Endodermal cell (in vitro differentiated cells): ENCODE measurements at places on chromosomes 16 and 17.

GRCh38 chr17:73324711-73325526 lies 13.1 kb upstream of the CDC42EP4 start:
- H3K36me3 ChIP-seq, result no peaks in the 10 kb centered on the region
- H3K4me1 ChIP-seq, result peaks cover 7% of the 10 kb centered on the region
- H3K27ac ChIP-seq, result no peak overlapping the region
- H3K4me3 ChIP-seq, result no peak overlapping the region
- H3K27me3 ChIP-seq, result no peaks in the 10 kb centered on the region
- peak; percentile 63 for DNase-seq

- peaks cover 56% of the 10 kb centered on the region for H3K36me3 ChIP-seq
- H3K4me1 ChIP-seq, result peaks cover 5% of the 10 kb centered on the region
- H3K27me3 ChIP-seq, result no peaks in the 10 kb centered on the region
- H3K27ac ChIP-seq, result no peak overlapping the region
- H3K4me3 ChIP-seq, result no peak overlapping the region
- DNase-seq, result no peak
Observed at GRCh38 chr17:74773871-74774286, 2.3 kb downstream of the NAT9 start.

DNA sequence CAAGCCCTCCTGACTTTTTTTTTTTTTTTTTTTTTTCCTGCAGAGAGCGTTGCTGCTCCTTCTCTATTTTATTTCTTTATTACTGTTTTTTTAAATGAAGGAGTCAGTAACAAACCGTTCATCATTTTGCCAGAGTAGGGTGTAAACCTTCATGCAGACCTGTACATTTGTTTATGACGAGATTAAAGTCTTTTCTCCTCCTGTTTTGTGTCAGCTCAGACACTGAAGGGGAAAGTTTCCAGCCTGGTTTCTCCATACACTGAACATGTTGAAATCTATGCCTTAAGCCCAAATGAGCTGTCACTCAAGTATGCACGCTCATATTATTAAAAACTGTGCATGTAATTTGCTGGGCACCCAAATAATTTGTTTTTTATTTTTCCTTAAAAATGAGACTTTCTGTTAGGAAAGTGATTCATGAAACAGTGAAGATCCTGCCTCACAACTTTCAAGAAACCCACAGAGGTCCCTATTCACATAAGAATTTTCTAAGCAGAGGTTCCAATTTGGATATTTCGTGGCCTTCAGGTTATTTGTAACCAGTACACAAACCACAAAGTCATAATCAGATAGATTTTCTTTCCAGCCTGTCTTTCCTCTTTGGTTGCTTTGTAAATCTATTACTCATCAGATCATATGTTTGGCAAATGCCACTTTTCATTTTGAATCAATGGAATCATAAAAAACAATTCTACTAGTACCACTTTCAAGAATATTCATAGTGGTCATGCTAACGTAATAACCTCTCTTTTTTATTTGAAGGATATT lies 700.3 kb downstream of the MAF start:
- no peak for DNase-seq
- H3K27me3 ChIP-seq, result no peaks in the 10 kb centered on the region
- no peak overlapping the region for H3K4me3 ChIP-seq
- H3K27ac ChIP-seq, result no peak overlapping the region
- no peaks in the 10 kb centered on the region for H3K36me3 ChIP-seq

GRCh38 chr17:7882068-7882467 lies 6.5 kb upstream of the CHD3 start:
- H3K27me3 ChIP-seq, result no peaks in the 10 kb centered on the region
- H3K36me3 ChIP-seq, result peaks cover 44% of the 10 kb centered on the region
- H3K4me1 ChIP-seq, result no peaks in the 10 kb centered on the region
- H3K4me3 ChIP-seq, result no peak overlapping the region
- no peak overlapping the region for H3K27ac ChIP-seq
- DNase-seq, result peak; percentile 37

GRCh38 chr16:72481419-72481818 lies 309.5 kb upstream of the PMFBP1 start:
- no peak for DNase-seq
- no peaks in the 10 kb centered on the region for H3K27me3 ChIP-seq
- no peaks in the 10 kb centered on the region for H3K4me1 ChIP-seq
- H3K27ac ChIP-seq, result no peak overlapping the region
- H3K36me3 ChIP-seq, result no peaks in the 10 kb centered on the region

- no peak overlapping the region for H3K4me3 ChIP-seq
- no peaks in the 10 kb centered on the region for H3K36me3 ChIP-seq
- no peak overlapping the region for H3K27ac ChIP-seq
- H3K27me3 ChIP-seq, result no peaks in the 10 kb centered on the region
Observed at GRCh38 chr16:65284626-65285025, 162.8 kb upstream of the CDH11 start.

DNA sequence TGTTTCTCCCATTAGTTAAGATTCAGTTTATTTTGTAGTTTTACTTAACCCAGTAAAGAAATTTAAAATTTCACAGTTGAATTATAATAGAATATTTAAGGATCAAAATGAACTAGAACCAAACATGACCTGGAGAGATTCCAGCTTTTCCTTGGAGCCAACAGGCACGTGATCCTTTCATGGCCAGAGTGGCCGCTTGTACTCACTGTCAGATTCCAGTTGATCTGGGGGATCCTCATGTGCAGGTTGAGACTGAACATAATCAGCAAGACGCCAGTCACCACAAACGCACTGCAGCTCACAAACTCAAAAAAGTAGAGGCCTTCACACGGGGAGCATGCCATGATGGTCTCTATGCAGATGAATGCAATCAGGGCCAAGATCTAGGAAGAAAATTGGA lies 31.7 kb downstream of the CMTM3 start:
- DNase-seq, result no peak
- H3K27ac ChIP-seq, result no peak overlapping the region
- H3K27me3 ChIP-seq, result no peaks in the 10 kb centered on the region
- H3K4me1 ChIP-seq, result peaks cover 2% of the 10 kb centered on the region

DNA sequence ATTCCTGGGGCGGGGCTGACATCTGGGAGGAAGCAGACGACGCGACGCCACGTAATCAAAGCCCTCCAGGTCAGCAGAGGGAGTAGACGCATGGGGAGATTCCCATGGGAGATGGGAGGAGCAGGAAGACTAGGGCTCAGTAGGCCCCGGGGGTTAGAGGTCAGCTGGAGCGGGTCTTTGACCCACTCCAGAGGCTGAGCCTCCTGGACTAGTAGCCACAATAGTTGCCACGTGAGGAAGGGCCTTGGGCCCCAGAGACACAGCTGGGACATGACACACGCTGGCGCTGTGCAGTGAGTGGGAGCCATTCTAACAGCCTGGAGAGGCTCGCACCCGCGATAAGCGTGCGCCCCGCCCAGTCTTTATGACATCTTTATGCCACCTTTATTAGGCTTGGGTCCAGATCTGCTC lies 95.7 kb upstream of the AMZ2 start:
- no peaks in the 10 kb centered on the region for H3K36me3 ChIP-seq
- DNase-seq, result no peak
- H3K27ac ChIP-seq, result no peak overlapping the region
- H3K27me3 ChIP-seq, result no peaks in the 10 kb centered on the region
- no peak overlapping the region for H3K4me3 ChIP-seq
- no peaks in the 10 kb centered on the region for H3K4me1 ChIP-seq
